ENCODE measurements at places on chromosomes 5 and 9. TPM values are rescaled to one million over a fixed set of nuclear protein-coding genes. Genes with fewer than 3 reads are reported as not detected.

The TMOD1 gene
- total RNA-seq = 0.11 TPM

The IPO11 gene
- total RNA-seq = 17.0 TPM

The SLC6A7 gene
- not detected for total RNA-seq

The PPP2R2B gene
- total RNA-seq = 4.7 TPM

The PCDHB7 gene
- total RNA-seq = not detected

The PCDHGA10 gene
- 0.08 TPM for total RNA-seq

The PCDHB3 gene
- total RNA-seq = not detected

The BAAT gene
- total RNA-seq = not detected

The RLN2 gene
- not detected for total RNA-seq

The SPATA31D1 gene
- total RNA-seq = not detected

The CA9 gene
- not detected for total RNA-seq

The ECSCR gene
- total RNA-seq = not detected

The ANKRD31 gene
- total RNA-seq = 0.84 TPM

The IL13 gene
- total RNA-seq = not detected

The FGF18 gene
- 0.57 TPM for total RNA-seq

The CWC27 gene
- total RNA-seq = 16.6 TPM

The PHYHD1 gene
- total RNA-seq = 2.5 TPM

The HRCT1 gene
- total RNA-seq = not detected

The SNCAIP gene
- not detected for total RNA-seq

The MEF2C gene
- 1.6 TPM for total RNA-seq

The FTMT gene
- total RNA-seq = not detected

The IFNA14 gene
- not detected for total RNA-seq

The SMIM33 gene
- total RNA-seq = not detected

The F2RL2 gene
- total RNA-seq = not detected

The C8G gene
- not detected for total RNA-seq

The PTPRD gene
- total RNA-seq = not detected

The PCDHGA3 gene
- not detected for total RNA-seq

The EGFLAM gene
- total RNA-seq = not detected

The LRRC26 gene
- total RNA-seq = not detected

The IRGM gene
- 2.3 TPM for total RNA-seq

The MLANA gene
- total RNA-seq = not detected

The LCN9 gene
- total RNA-seq = not detected

The PCDHB9 gene
- not detected for total RNA-seq

The PTGDS gene
- 7.8 TPM for total RNA-seq

The RAI14 gene
- not detected for total RNA-seq

Data from CD8-positive, alpha-beta T cell (primary cell).